ENCODE measurements at places on chromosomes 5 and 9.

- H3K36me3 ChIP-seq = no peaks in the 10 kb centered on the region
- no peak overlapping the region for H3K4me3 ChIP-seq
- no peak for DNase-seq
These were observed 19.1 kb downstream of the NADK2 start for GRCh38 chr5:36222620-36223019.

- no peak overlapping the region for H3K27ac ChIP-seq
- DNase-seq = no peak
- H3K27me3 ChIP-seq = no peaks in the 10 kb centered on the region
These were observed 47.3 kb downstream of the CACNA1B start for GRCh38 chr9:137924761-137925369.

GRCh38 chr9:16651446-16651964, 219.0 kb downstream of the BNC2 start:
- H3K27ac ChIP-seq = no peak overlapping the region
- H3K4me3 ChIP-seq = no peak overlapping the region
- peaks cover 2% of the 10 kb centered on the region for H3K36me3 ChIP-seq
- H3K4me1 ChIP-seq = peaks cover 5% of the 10 kb centered on the region
- DNase-seq = no peak
- no peaks in the 10 kb centered on the region for H3K27me3 ChIP-seq

DNA sequence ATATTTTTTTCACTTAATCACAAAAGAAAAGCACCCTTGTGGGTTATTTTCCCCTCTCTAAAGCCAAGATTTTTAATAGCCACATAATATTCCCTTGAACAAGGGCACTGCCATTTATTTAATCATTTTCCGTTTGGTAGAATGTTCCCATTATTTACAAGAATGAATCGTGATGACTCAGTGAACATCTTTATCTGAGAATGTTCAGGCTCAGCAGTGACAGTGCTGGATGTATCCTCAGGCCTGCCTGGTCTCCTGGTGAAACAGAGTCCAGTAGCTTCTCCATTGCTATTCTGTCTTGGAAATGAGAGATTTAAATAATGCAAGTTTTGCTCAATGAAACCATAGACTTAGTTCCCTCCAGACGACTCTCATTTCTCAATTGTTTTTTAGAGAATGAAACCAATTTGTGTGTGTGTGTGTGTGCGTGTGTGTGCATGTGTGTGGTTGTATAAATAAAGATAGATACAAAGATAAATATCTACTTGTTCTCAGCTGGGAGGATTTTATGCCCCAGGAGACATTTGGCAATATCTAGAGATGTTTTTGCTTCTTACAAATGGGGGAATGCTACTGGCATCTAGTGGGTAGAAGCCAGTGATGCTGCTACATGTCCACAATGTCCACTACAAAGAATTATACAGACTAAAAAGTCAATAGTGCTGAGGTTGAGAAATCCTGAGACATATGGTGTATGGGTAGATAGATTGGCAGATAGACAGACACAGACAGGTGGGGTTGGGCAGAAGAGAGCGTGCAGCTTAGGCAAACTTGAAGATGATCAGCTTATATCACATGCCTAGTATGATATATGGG, 55.0 kb downstream of the PAPPA start:
- no peaks in the 10 kb centered on the region for H3K27me3 ChIP-seq
- peak; percentile 64 for DNase-seq
- H3K27ac ChIP-seq = no peak overlapping the region
- H3K36me3 ChIP-seq = peaks cover 2% of the 10 kb centered on the region
- peaks cover 2% of the 10 kb centered on the region for H3K4me1 ChIP-seq
- H3K4me3 ChIP-seq = no peak overlapping the region

DNA sequence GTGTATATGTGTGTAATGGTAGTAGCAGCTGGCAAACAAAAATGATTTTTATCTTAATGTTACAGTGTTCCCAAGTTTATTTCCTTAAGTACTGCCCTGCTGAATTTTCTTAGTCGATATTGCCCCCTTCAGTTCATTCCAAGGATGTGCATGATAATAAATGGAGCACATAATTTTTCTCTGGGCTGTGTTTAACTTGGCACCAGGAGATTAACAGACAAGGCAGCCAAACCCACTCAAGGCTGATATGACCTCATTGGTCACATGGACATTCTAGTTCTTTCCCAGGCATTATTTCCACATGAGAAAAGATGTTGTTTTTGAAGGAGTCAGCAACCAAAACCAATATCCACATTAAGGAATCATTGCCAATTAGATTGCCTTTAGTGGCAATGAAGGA, 61.8 kb downstream of the COX7C start:
- no peaks in the 10 kb centered on the region for H3K27me3 ChIP-seq
- no peaks in the 10 kb centered on the region for H3K36me3 ChIP-seq
- H3K4me3 ChIP-seq = no peak overlapping the region
- DNase-seq = peak; percentile 90

- H3K27me3 ChIP-seq = peaks cover 2% of the 10 kb centered on the region
- H3K27ac ChIP-seq = no peak overlapping the region
- no peak for DNase-seq
- no peak overlapping the region for H3K4me3 ChIP-seq
- H3K36me3 ChIP-seq = no peaks in the 10 kb centered on the region
These were observed 245.3 kb upstream of the RASA1 start for GRCh38 chr5:87022415-87022814.

- peak overlapping the region; percentile 94 for H3K27ac ChIP-seq
- H3K36me3 ChIP-seq = no peaks in the 10 kb centered on the region
- peaks cover 4% of the 10 kb centered on the region for H3K4me1 ChIP-seq
- no peaks in the 10 kb centered on the region for H3K27me3 ChIP-seq
- H3K4me3 ChIP-seq = peak overlapping the region; percentile 62
- peak; percentile 63 for DNase-seq
These were observed 22.7 kb downstream of the ANXA2R start for GRCh38 chr5:43017428-43017815.

DNA sequence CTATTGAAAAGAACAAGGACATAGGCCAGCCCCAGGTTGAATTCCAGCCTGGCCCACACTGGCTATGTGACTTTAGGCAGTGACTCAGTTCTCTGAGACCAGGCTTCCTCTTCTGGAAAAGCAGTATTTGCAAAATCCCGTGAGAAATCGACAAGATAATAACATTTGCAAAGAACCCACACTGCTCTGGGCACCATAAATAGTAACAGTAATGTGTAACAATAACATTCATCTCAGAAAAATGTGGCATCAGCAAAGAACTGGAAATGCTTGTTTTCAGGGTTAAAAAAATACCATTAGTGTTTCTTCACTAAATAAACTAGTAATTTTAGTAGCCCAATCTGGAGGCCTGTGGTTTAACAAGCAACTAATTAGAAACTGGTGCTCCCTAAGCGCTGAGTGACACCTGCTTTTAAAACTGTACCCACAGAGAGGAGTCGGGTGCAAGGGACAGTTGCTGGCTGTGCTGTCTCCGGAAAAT, 148.4 kb downstream of the TTLL11 start:
- H3K4me1 ChIP-seq = peaks cover 3% of the 10 kb centered on the region
- DNase-seq = peak; percentile 59
- no peak overlapping the region for H3K27ac ChIP-seq
- H3K27me3 ChIP-seq = no peaks in the 10 kb centered on the region

DNA sequence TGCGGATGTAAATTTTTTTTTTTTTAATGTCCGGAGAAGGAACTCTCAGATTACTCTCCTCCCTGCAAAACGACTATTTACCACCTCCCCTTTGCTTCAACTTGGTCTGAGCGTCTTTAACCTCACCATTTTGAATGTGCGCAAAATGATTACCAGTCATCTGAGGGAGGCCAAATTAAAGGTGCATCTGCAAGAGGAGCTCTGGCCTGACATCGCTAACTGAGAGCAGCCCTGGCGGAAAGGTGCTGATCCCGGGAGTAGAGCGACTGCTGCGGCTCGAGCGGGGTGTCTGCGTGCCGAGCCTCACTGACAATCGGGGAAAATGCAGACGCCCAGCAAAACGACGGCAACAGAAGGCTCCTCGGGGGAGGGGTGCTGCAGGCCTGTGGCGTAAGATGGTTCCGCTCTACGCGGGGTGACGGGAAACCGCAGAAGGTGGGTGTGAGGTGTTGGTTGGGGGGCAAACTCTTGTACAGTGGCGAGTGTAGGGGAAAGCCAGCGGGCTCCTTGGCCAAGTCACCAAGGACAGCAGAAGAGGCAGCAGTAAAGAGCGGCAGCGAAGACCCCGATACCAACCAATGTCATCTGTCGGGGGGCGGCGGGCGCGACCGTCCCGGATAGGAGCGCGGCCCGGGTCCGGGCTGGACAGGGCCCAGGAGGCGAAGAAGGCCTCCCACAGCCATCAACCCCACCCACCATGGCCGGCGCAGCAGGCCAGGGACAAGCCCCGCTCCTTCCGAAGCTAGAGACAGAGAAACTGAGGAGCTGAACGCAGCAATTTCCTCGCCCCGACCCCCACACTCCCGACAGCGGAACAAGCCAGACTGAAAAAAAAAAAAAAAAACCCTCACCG, 557 bp downstream of the PJA2 start:
- H3K4me1 ChIP-seq = peaks cover 10% of the 10 kb centered on the region
- no peaks in the 10 kb centered on the region for H3K27me3 ChIP-seq
- H3K36me3 ChIP-seq = no peaks in the 10 kb centered on the region

DNA sequence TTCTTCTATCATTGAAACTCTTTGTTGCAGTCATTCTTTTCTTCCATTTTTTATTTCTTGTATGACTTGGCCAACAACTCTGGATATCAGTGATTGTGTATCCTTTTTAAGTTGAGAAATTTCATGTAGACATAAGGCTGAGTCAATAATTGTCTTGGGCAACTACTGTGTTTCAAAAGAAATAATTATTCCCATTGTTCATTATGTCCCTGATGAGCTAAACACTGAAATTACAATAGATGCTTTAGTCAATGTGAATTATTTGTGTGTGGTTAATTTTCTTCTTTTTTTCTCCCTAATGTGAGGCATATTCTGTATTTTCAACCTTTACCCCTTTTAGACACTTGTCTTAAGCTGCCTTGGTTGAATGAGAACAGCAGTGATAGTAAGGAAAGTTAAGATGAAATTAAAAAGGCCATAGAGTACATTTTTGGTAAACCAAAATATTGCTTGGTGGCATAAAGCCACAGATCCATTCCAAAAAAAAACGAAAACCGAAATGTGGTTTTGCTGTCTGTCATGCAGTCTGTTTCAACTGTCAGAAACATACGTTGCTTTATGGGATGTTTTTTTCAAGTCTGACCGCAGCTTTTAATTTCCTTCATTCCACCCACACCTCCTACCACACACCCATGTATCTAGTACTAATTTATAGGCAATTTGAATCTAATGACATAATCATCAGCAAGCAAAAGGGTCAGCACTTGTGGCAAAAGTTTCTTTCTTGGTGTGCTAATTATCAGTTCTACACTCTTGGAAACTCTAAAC, 21.1 kb downstream of the TLE4 start:
- H3K36me3 ChIP-seq = no peaks in the 10 kb centered on the region
- H3K4me1 ChIP-seq = no peaks in the 10 kb centered on the region
- no peak overlapping the region for H3K27ac ChIP-seq
- H3K4me3 ChIP-seq = no peak overlapping the region
- H3K27me3 ChIP-seq = no peaks in the 10 kb centered on the region

DNA sequence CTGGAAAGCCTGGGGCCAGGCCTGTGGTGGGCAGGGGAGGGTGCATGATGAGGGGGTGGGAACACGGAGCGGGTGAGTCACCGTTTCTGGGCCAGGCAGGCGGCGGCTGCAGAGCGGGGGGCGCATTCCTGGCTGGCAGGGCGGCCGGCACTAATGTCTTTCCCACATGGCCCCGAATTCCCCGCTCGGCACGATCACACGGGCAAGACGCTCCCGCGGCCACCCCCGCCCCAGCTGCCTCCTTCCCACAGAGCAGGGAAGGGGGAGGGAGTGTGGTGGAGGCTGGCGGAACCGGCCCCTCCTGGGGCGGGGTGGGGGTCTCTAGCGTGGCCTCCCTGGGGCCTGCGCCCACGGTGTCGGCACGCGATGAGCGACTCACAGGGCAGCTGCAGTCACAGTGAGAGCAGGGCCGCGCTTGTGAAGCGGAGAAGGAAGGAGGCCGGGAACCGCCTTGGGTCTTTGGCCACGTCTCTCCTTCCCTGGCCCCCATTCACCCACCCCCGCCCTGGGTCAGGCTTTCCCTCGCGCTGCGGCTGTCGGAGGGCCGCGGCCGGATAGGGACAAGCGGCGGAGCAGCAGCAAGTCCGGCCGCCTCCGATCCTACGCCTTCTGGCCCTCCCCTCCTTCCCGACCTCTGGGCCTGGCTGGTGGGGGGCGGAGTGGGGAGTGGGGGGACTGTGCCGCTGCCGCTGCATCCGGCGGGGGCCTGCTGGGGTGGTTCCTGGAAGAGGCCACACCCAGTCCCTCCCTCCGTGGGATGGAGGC, 48.9 kb downstream of the CXXC5 start:
- H3K36me3 ChIP-seq = no peaks in the 10 kb centered on the region
- H3K27me3 ChIP-seq = no peaks in the 10 kb centered on the region
- H3K4me1 ChIP-seq = peaks cover 18% of the 10 kb centered on the region
- H3K4me3 ChIP-seq = peak overlapping the region; percentile 20

DNA sequence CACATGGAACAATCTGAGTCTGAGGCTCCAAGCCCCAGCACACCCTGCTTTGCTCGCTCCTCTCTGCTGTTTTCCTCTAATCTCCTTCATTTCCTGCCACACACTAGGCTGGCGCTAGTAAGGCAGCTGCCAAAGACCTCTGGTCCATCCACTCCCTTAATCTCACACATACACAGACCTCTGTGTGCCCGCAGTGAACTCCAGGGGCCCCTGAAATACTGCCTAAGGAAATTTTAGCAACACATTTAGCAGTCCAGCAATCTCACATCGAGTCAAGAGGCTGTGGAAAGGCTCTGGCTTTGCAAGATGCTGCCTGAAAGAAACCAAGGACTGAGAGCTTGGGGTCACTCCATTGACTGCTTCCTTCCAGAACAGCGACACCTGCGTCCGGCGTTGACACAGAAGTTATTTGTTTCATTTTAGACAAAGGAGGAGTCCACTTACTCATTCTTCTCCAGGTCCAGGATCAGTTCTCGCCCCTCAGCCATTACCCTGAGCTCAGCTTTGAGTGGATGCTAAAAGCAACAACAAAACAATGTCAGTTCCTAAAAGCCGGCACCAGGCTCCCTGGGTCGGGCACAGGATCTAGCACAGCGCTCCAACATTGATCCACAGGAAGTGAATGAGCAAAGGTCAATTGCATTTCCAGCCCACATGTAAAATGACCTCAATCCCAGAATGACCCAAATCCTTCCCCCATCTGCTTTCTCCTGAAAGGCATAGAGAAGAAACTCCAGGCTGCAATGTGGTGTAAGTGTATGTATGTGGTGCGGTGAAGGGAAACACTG, 11.5 kb downstream of the ADAM19 start:
- peaks cover 4% of the 10 kb centered on the region for H3K36me3 ChIP-seq
- peaks cover 41% of the 10 kb centered on the region for H3K4me1 ChIP-seq
- H3K27me3 ChIP-seq = no peaks in the 10 kb centered on the region

GRCh38 chr5:149450199-149450598, 71.1 kb upstream of the IL17B start:
- peak overlapping the region; percentile 69 for H3K27ac ChIP-seq
- H3K4me1 ChIP-seq = peaks cover 52% of the 10 kb centered on the region
- H3K27me3 ChIP-seq = no peaks in the 10 kb centered on the region
- peak; percentile 88 for DNase-seq
- H3K36me3 ChIP-seq = no peaks in the 10 kb centered on the region

DNA sequence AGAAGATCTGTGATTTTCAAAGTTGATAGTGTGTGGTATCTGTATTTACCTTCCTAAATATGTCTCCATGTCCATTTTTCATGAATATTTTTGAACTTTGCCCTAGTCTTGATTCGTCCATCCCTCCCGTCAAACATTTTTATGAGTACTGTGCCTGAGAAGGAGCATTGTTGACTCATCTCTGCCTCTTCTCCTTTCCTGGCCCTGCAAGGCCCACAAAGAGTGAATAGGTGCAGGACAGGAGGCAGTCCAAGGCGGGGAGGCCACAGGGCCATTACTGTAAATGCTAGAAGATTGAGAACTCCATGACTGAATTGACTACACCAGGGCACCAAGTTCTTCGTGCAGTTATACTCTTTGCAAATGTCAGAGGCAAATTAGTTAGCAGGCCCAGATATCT, 200.9 kb downstream of the ZSWIM6 start:
- no peak overlapping the region for H3K4me3 ChIP-seq
- DNase-seq = no peak
- no peaks in the 10 kb centered on the region for H3K27me3 ChIP-seq
- H3K4me1 ChIP-seq = no peaks in the 10 kb centered on the region
- peaks cover 5% of the 10 kb centered on the region for H3K36me3 ChIP-seq

All from fibroblast of lung (primary cell).